Hippocampal formation (tissue), 2 donors: ENCODE measurements at places on chromosomes 5 and 9.

DNA sequence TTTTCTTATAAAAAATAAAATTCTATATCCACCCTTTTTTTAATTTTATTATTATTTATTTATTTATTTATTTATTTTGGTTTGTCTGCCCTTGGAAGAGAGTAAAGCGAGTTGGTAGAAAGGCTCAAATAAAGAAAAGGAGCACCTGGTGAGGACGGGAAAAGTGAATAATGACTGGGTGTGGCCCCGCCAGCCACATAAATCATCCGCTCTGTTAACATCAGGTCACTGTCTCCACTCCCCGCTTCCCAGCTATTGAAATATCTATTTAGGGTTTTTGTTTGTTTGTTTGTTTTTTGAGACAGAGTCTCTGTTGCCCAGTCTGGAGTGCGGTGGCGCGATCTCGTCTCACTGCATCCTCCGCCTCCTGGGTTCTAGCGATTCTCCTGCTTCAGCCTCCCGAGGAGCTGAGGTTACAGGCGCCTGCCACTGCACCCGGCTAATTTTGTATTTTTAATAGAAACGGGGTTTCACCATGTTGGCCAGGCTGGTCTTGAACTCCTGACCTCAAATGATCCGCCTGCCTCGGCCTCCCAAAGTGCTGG lies 844 bp downstream of the POLR3G start:
- DNase-seq: no peak

DNA sequence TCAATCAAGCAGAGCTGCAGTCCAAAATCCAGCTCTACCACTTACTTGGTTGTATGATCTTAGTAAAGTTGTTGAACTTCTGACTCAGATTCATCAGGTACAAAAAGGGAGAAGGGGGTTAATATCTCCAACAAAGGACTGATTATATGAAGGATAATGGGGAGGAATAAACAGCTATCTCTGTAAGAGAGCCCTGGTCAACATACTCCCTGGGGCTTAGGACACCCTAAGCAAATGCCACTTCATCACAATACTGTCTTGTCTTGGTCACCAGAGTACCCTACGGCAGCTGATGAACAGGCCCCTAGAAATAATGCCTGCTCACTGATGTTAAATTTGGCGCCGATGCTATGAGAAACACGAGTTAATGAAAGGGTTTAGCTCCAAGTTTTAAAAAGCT lies 34.8 kb downstream of the LHFPL2 start:
- no peak for DNase-seq

DNA sequence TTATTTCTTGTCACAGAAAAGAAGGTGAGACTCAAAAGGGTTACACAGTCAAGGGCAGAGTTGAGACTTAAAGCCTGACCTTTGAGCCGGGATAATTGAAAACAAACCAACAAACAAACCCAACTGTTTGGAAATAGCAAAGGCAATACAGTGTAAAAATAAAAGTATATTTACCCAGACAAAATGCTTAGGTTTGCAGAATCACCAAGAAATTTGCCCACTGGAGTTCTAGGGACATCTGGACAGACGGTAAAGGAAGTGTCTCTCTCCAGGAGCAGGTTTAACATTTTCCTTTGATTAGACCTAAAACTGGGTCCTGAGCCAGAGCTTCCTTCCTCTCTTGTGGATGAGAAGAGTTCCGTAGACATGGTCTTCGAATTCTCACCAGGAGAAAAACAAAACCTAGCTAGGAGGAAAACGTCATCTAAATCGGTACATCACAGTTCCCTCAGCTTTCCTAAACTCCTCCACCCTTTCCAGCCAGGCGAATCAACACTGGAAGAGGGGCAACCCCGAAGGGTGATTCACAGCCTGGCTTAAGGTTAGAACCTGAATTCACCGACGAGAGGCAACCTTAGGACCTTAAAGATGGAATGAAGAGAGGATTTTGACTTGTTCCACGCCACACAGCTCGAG lies 673 bp downstream of the CDC25C start:
- DNase-seq: no peak

- no peak for DNase-seq
Observed at GRCh38 chr5:36722900-36723299, 116.5 kb downstream of the SLC1A3 start.
